ENCODE measurements at places on chromosomes 3 and 15. TPM values are rescaled to one million over a fixed set of nuclear protein-coding genes. Genes with fewer than 3 reads are reported as not detected.

Gene DNAH12
- polyA plus RNA-seq, result 5.9 TPM

Gene ALS2CL
- 5.8 TPM for polyA plus RNA-seq

Gene SAMMSON
- polyA plus RNA-seq, result not detected

Gene DUOXA2
- not detected for polyA plus RNA-seq

Gene TMCO5A
- not detected for polyA plus RNA-seq

Gene PLA2G4D
- 0.10 TPM for polyA plus RNA-seq

Gene LMOD3
- polyA plus RNA-seq, result 0.47 TPM

All from spinal cord (tissue), 10 donors.